Epithelial cell of proximal tubule (primary cell): ENCODE measurements at places on chromosomes 5 and 9.

DNA sequence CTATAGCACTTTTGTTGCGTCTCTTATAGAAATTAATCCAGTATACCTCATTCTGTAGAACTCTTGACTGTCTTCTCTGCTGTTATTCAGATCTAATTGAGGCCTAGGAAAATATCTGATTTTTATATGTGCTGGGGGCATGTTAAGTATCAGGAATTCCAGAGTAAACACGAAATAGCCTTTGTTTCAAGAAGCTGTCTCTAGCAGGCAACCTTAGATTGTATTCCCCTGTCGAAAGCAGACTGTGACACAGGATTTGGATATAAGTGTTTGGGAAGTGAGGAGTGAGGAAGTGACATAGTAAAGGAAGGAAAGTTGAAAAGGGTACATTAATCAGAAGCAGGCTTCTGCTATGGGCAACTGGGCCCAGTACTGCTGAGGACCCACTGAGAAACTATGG, 72.1 kb upstream of the RASA1 start:
- DNase-seq = no peak

- DNase-seq = no peak
These were observed 20.6 kb downstream of the DMAC1 start for GRCh38 chr9:7778851-7779600.

DNA sequence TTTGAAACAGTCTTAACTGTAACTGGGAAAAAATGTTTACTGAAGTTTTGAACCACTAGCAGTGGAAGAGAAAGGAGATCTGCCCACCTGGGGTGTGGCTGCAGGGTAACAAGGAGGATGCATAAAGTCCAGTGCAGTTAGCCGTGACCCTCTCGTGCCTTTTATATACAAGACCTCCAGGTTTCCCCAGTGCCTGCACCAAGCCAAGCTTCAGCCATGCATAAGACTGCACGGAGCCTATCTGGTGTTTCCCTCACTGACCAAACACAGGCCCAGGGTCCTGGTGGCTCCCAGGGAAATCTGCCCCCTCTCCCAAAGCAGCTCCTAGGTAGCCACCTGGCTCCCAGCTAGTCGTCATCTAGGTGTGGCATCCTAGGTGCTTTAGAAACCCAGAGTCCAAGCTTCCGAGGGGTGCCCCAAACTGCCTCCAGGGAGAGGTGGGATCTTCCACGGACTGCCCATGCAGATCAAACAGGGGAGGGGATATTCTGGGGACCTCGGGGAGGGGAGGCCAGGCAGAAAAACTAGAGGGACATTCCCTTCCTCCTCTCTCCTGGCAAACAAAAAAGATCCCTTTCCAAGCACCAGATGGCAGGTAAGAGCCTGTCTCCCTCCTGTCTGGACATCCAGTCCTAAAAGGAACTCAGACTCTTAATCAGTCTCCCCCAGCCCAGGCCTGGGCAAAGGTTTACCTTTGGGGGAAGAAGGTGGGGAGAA, 2.7 kb downstream of the SHB start:
- DNase-seq = no peak

GRCh38 chr5:87392170-87392569, 20.6 kb downstream of the CCNH start:
- no peak for DNase-seq

DNA sequence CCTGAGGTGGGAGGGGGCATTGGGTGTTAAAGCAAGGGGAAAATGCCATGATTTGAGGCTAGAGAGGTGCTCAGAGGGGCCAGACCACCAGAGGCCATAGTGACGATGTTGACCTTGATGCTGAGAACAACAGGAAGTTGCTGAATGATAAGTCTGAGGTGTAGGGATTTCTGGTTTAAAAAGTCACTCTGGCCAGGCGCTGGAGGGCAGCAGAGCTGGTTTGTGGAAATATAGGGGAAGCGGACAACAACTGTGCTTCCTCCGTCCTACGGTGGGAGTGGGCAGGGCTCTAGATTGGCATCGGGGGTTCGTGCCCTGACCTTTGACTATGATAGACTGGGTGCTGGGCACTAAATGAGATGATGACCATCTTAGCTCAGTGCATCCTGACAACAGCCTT, 44.7 kb downstream of the STOM start:
- no peak for DNase-seq

DNA sequence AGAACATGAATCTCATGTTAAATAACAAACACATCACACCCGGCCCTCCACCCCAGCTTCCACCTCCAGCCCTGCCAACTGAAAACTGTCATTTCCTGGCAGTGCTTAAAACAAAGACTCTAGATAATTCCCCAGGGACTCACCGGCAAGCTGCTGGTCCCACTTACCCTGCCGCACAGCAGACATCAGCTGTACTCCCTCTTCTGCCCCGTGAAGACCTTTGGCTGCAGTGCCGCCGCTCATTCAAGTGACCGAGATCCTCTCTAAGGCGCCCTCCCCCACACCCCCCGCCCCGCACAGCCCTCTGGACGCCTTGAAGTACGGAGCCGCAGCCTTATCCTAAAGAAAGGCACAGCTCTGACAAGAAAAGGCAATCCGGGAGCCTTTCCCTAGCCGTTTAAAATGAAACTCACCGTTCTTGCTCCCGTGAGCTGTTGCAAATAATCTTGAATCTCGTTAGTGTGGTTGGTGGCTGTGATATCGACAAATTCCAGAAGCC, 434 bp downstream of the GLRX start:
- DNase-seq = no peak

DNA sequence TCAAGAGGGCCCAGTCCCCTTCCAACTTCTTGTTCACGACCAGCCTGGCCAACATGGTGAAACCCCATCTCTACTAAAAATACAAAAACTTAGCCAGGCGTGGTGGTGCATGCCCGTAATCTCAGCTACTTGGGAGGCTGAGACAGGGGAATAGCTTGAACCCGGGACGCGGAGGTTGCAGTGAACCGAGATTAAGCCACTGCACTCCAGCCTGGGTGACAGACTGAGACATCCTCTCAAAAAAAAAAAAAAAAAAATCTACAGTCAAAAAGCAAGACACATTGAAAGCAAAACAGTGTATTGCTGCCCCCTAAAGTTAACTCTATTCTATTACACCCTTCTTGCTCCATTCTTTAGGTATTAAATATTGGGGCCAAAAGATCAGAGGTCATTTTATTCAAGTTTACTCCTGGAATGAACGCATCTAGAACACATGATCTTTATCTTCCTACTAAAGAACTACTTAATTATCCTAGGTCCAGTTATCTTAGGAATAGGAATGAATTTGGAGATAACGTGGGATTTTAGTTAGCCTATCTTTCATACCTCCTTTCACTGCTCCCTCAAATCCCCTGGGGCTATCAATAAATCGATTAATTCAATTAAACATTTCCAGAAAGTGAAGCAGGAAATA, 2.4 kb downstream of the ATG12 start:
- DNase-seq = no peak

DNA sequence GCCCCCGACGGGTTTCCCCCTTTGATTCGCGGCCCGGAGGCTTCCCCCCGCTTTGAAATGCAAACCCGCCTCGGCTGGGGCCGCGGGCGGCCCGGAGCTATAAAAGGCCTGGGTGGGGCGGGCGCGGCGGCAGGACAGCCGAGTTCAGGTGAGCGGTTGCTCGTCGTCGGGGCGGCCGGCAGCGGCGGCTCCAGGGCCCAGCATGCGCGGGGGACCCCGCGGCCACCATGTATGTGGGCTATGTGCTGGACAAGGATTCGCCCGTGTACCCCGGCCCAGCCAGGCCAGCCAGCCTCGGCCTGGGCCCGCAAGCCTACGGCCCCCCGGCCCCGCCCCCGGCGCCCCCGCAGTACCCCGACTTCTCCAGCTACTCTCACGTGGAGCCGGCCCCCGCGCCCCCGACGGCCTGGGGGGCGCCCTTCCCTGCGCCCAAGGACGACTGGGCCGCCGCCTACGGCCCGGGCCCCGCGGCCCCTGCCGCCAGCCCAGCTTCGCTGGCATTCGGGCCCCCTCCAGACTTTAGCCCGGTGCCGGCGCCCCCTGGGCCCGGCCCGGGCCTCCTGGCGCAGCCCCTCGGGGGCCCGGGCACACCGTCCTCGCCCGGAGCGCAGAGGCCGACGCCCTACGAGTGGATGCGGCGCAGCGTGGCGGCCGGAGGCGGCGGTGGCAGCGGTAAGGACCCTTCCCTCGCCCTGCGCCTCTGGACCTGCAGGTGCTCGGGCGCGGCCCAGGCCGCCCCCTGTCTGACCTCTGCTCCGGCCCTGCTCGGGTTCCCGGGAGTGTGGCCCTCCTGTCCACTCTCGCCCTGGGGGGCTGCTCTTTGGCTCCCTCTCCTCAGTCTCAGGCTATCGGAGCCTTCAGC, at the start of gene CDX1:
Gene CDX1, plus strand, starts transcription at position 129 of the 862 bp plus-strand sequence. Its CDS starts 99 bp downstream, at position 228.
- DNase-seq = no peak

- DNase-seq = peak; percentile 52
These were observed 314.0 kb downstream of the NDUFS4 start for GRCh38 chr5:53874409-53874808.

GRCh38 chr5:120655828-120656435, 191.8 kb downstream of the PRR16 start:
- no peak for DNase-seq

DNA sequence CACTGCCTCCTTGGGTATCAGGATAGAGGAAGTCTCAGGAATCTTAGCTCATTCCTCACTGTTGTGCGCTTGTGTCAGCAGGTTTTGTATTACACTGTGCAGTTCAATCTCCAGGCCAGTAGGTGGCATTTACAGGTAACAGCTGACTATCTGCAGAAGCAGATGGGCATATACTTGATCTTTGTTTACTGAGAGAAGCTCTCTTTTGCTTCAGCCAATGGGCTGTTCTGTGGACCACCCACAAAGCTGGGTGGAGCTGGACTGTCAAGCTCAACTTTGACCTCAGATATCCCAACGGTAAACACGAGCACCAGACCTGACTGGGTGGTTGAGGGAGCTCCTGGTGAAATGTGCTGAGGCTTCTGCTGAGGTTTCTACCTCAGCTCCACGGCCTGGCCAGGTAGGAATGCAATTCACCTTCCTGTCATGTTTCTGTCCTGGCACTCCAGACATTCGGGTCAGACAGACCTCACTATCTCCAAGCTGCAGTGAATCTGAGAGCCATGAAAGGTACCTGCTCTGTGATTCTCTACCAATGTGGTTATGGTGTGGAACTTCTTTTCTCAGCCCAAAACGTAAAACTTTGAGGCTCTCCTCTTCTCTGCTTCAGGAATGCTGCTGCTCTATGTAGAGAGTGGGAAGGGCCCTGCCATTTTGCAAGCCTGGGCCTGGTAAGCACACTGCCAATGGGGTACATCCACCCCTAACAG, 167.9 kb upstream of the ACTBL2 start:
- DNase-seq = peak; percentile 59

DNA sequence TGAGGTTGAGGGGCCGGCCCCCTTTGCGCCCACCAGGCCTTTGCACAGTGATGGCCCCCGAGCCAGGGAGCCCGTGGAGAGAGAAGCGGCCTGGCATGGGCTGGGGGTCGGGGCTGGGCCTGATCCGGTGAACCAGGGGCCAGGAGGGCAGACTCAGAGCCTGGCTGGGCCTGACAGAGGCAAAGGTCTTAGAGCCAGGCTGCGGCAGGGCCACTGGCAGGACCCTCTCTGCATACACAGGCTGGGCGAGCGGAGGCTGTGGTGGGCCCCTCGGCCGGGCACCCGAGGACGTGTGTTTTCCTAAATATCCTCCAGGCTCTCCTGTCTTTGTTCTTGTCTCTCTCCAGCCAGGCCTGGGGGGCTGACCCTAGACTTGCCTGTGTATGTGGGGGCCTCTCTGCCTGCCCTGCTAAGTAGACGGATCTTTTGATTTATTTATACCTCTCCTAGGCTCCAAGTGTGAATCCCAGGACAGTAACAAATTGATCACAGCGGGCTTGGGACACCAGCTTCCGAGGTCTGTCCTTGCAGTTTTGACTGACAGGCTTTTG, 933 bp downstream of the NEK6 start:
- DNase-seq = no peak

GRCh38 chr5:32379421-32379820, 65.1 kb downstream of the ZFR start:
- DNase-seq = no peak

DNA sequence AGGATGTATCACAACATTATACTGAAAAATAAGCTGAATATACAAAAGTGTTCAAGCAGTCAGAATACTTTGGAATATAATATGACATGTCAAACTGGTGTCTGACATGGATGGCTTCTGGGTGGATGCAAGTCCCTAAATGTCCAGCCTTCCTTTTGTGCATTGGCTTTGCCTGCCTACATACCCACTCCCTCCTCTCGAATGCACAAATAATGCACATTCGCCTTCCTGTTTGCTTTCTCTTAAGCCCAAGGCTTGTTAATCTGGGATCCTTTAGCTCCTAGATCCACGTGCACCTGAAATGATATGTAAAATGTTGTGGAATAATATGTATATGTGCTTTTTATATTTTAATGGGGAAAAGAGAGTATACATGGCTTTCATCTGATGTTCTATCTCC, 12.9 kb upstream of the NPR2 start:
- DNase-seq = no peak

DNA sequence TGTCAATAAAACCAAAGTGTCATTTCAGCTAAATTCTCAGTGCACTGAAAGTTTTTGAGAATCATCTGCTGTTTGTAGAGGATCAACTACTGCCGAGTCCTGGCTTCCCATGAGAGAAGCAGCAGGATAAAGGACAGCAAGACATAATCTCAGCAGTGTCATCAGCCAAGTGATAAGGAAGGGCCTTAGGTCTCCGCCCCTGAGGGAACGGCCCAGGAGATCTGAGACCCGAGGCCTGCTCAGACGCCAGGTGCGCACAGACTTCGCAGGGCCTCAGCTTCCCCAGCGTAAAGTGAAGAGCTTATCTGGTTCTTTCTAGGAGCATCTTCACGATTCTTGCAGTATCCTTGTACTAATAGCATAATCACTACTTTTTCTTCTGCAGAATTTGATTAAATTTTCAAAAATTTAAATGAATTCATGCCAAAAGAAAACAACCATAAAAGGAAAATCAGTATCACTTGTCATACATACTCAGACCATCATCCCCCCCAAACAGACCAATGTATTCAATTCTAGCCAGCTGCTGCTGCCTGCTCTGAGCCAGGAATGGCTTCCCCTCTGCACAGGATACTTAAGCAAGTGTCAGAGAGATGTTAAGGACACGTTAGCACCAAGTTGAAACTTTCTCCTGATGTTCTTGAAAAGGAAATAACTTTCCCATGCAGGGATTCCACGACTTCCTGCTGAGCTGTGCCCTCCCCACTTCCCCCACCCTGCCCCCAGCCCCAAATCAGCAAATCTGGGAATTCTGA, 2.2 kb downstream of the GFPT2 start:
- no peak for DNase-seq

DNA sequence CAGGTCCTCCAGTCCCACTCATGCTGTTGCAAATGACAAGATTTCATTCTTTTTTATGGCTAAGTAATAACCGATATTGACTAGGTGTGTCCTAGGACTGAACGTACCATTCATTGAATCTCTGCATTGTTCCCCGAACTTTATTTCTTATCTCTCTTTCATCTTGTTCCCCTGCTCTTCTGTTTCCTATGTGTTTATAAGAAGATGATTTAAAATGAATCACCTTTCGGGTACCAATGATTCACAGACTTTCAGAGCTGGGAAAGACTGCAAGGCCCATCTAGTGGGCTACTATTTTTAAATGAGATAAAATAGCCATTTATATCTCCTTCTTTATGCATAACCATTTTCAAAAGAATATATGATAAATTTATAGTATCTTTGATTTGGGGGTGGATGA, 133.0 kb downstream of the CDH18 start:
- DNase-seq = no peak

GRCh38 chr9:120152295-120152694, 427.7 kb downstream of the CDK5RAP2 start:
- no peak for DNase-seq
